Activated effector memory CD4-positive, alpha-beta T cell treated with anti-CD3 and anti-CD28 coated beads, Interleukin-2, amount 50 U/mL, for 16 hours (primary cell): ENCODE measurements at places on chromosomes 5 and 9.

- DNase-seq = no peak
Measured at GRCh38 chr9:96751815-96752214, 26.1 kb downstream of the ZNF510 start.

GRCh38 chr9:13190040-13190439, 89.5 kb downstream of the MPDZ start:
- DNase-seq = no peak

DNA sequence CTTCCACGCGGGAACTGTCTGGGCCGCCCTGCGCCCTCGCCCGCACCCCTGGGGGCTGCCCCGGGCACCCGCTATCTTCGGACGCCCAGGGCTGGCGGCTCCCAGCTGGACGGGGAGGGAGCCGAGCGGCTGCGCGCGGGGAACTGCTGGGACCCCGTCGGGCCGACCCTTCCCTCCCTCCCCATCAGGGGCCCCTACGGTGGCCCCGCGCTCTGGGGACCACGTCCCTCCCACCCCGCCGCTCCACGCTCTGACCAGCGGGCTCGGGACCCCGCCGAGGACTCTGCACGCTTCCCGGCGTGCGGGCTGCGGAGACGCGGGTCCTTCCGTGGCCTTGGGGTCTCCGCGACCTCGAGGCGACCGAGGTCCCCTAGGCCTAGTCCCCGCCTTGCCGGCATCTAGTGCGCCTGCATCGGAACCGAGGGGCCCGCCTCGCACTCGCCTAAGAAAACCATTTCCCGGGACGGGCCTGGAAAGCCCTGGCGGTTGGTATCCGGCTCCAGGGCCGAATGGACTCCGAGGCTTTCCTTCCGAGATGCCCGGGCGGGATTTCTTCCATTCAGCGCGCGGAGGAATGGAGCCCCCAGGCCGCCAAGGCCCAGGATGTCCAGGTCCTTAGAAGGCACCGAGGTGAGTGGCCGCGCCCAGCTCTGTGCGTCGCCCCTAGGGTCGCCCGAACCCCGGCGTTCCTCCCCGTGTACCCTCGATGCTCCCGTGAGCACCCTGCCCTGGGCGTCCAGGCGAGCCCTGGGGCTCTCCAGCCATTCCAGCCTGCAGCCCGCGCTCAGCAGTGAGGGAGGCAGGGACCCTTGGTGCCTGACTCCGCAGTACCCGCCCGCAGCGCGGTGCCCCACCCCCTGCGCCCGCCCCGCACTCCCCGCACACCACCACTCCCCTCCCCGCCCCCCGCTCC, 705 bp upstream of the SLC6A3 start:
- DNase-seq = no peak

DNA sequence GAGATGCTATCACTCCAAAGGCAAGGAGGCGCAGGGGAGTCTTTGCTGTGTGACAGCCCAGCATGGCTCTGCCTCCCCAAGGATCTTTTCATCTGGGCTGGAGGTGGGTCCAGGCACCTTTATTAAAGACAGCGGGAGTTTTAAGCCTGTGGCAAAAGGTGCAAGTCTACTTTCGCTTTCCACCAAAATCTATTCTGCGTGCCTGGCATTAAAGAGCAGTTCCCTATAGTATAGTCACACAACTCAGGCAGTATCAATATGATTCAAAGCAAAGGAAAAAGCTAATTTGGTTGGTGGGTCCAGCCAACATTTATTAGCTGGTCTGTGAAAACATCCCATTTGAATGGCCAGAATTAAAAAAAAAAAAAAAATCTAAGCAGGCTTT, 398.7 kb downstream of the EBF1 start:
- DNase-seq = no peak

DNA sequence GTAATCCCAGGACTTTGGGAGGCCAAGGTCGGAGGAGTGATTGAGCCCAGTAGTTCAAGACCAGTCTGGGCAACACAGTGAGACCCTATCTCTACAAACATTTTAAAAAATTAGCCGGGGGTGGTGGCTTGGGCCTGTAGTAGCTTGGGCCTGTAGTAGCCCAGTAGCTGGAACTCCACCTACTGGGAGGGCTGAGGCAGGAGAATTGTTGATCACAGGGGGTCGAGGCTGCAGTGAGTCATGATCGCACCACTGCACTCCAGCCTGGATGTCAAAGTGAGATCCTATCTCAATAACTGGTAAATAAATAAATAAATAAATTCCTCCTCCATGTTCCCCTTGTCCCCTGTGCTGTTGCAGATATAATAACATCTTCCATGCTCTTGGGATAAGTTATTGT, 14.3 kb downstream of the VCAN start:
- no peak for DNase-seq

- no peak for DNase-seq
Measured at GRCh38 chr5:75885849-75886596, 168.8 kb upstream of the POC5 start.

GRCh38 chr9:93830606-93831005, 124.5 kb downstream of the BARX1 start:
- no peak for DNase-seq

DNA sequence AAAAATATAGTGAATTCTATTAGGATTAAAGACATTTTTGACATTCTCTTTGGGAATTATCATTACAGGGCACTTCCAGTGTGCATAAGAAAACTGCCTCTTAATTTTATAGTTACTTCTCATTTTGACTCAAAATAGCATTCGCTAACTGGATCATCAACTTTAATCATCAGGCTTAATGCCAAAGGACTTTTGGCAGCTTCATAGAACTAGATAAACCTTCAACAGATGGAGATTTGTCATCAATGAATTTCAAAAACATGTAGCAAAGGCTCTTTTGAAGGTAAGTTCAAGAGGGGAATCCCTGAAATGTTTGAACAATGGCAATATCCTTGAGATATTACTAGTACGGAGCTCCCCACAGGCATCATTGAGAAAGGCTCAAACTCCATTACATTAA, 447.2 kb downstream of the PDE4D start:
- DNase-seq = no peak

DNA sequence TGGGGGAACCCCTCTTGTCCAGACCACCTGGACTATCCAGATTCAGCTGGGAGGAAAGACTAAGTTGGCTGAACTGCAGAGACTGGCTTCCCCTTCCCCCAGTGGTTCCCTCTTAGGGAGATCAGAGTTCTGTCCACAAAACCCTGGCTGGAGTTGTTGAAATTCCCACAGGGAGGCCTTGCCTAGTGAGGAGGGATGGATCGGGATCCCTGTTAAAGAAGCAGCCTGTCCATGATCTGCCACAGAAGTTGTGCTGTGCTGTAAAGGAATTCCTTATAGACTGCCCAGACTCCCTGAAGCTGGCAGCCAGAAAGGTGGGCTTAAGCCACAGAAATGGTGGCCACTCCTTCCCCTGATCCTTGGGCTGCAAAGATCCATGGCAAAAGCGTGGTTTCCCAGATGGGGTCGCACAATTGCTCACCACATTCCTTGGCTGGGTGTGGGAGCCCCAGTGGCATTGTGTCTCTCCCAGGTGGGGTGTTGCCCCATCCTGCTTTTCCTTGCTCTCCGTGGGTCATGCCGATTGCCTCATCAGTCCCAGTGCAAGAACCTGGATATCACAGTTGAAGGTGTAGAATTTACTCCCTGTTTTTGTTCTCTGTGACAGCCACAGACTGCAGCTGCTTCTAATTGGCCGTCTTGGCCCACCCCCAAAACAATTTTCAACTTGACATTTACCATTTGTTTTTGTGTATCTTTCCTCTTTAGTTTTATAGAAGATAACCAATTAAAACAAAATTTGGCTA, 342.4 kb downstream of the FGF10 start:
- DNase-seq = no peak

DNA sequence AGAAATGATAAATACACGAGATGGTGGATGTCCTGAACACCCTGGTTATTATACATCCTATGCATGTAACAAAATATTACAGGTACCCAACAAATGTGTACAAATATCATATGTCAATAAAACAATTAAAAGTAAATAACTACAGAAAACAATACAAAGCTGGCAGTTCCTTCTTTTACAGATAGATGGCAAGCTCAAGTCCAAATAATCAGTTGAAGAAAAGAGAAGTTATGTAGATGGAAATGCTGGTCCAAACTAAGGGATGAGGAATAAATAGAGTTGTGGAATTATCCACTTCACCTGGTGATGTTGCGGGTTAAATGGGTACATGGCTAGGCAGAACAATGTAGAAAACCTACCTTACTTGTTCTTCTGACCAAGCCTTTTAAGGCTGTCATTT, 79.4 kb downstream of the PALM2AKAP2 start:
- DNase-seq = no peak

DNA sequence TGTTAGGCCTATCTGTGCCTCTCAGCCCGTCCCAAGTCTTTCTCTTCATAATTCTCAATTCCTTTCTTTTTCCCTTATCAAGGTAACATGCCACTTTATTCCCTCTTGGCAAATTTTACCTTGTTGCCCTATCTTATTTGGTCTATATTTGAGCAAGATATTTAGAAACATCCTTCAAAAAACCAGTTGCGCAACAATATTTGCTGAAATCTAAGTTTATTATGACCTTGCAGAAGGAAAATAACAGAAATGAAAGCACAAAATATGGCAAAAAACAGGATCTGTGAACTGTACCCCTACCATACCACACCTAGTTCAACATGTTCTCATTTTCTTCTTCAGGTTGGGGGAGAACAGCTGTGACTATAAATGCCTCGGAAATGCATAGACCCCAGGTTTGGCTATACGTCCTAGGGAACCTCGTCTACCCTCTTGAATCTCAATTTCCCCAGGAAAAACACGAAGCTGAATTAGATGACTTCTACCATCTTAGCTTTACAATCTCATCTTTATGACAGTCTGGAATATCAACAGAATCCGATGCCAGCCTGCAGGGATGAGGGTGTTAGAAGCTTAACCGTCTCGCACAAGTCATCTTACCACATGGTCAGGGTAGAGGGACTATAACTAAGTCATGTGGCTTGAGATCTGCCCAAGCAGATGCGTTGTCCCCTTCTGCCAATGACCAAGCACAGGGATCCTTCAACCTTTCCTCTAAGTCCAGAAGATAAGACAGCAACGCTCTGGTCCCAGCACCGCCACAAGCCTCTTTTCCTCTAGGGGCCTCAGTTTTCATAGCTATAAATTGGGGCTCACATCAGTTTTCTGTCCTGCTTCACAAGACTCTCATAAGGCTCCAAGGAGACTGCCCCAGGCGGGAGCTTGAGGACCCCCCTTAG, 1.3 kb downstream of the LCP2 start:
- DNase-seq = no peak

DNA sequence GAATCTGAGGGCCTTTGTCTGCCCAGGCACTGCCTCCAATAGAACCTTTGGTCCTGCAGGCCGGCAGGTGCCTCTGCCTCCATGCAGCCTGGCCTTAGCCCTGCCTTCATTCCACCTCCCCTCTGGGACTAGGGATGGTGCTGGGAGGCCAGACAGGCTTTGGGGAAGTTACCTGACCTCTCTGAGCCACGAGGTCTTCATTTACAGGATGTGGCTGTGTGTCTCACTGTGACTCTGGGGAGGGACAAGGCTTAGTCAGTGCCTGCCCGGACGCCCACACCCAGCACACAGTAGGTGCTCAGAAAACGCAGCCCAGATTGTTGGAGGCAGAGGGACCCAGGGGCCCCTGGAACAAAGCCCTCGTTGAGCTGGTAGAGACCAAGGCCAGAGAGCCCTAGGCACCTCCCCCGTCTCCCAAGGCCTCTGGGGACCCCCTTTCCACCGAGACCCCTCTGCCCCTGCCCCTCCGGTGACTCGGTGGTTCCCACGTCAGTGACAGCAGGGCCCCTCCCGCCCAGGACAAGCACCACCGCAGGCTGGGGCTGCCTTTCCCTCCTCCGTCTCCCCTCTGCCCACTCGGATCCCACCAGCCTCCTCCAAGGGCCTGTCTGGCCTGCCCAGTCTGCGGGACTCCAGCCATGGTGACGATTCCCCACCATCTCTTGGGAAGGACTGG, 46.9 kb upstream of the EGFL7 start:
- DNase-seq = no peak

GRCh38 chr9:71638627-71639026, 129.7 kb downstream of the CEMIP2 start:
- DNase-seq = no peak

DNA sequence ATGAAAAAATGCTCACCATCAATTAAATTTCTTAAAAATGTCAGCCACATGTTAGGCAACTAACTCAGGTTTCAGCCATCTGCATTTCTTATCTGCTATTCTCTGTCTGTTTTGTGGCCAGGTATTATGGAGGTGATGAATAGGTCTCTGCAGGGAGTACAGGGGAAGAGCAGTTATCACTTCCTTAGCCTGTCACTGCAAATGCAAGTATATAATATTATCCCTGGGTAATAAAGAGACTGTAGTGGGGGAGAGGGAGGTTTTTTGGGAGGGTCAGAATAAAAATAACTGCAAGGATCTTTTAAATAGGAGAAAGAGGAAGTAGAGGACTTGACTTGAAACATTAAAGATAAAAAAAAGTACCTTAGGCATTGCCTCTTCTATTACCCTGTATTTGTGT, 49.6 kb upstream of the PTGER4 start:
- DNase-seq = no peak

GRCh38 chr9:38527503-38527902, 92.9 kb downstream of the ANKRD18A start:
- no peak for DNase-seq

GRCh38 chr9:16718952-16719351, 151.5 kb downstream of the BNC2 start:
- DNase-seq = no peak

- DNase-seq = no peak
Measured at GRCh38 chr5:30968971-30969370, 224.5 kb upstream of the CDH6 start.

- DNase-seq = peak; percentile 19
Measured at GRCh38 chr9:36800455-36800854, 227.8 kb downstream of the MELK start.

DNA sequence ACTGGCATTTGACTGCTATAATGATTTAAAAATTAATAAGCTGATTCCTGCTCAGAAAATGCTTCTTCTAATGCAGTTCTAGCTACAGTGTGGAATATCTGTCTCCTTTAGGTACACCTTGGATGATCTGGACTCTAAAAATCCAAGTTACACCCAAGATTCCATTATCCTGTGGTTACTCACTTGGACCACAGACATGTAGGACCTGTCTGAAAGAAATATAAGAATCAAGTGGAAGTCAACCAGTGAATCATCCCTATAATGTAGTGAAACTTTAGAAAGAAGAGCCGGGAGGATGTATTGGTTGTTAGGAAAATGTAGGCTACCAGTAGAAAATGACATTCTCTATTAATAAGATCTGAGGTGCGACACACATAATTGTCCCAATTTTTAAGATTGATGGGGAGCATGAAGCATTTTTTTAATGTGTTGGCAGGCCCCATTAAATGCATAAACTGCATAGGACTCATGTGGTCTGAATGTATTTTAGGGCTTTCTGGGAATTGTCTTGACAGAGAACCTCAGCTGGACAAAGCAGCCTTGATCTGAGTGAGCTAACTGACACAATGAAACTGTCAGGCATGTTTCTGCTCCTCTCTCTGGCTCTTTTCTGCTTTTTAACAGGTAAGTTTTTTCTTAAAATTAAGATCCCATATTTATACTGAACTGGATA, at the start of gene SPINK6:
TSS of gene SPINK6 (plus strand) at position 512 of the 673 bp plus-strand sequence. CDS start at position 567, 55 bp downstream.
- no peak for DNase-seq

DNA sequence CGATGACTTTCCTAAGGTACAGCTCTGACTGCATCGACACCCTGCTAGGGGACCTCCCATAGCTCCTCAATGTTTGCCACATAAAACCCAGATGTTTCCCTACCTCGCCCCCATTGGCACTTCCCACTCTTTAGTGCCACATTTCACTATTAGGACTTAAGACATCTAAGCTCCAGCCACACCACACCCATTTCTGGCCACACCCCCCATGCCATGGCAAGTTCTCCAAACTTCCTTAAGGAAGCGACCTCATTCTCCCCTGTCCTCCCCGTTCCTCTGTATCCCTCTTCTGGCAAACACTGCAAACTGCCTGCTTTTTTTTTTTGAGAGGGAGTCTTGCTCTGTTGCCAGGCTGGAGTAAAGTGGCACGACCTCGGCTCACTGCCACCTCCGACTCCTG, 62.9 kb downstream of the USP20 start:
- peak; percentile 38 for DNase-seq
